ENCODE measurements at places on chromosomes 4 and X.

- no peak for DNase-seq
Measured at GRCh38 chr4:24850674-24851073, 55.3 kb downstream of the SOD3 start.

- no peak for DNase-seq
Measured at GRCh38 chr4:69601065-69601464, 38.4 kb downstream of the UGT2A2 start.

- DNase-seq, result no peak
Measured at GRCh38 chrX:50082741-50083140, 118.1 kb downstream of the AKAP4 start.

GRCh38 chrX:138710866-138711341, 613 bp downstream of the FGF13 start:
- peak; percentile 35 for DNase-seq

DNA sequence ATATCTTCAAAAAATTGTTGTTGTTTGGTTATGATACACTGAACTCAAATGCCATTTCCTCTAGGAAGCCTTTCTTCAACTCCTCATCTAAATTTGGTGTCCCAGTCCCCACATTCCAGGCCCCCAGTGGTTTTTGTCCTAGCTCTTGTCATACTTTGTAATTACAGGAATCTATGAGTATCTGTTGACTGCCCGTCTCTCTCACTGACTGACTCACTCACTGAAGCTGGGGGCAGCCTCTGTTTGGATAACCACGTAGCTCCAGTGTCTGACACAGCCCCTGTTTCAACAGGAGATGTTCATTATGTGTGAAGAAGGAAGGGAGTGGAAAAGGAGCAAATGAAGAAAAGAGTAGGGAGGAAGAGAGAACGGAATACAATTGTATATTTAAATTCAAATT, 284.1 kb upstream of the TENM3 start:
- DNase-seq, result no peak

- DNase-seq, result no peak
Measured at GRCh38 chr4:184370711-184371389, 103.5 kb downstream of the IRF2 start.

- no peak for DNase-seq
Measured at GRCh38 chr4:127055357-127055756, 577.4 kb upstream of the INTU start.

GRCh38 chrX:83022020-83022419, 486.1 kb upstream of the POU3F4 start:
- no peak for DNase-seq

DNA sequence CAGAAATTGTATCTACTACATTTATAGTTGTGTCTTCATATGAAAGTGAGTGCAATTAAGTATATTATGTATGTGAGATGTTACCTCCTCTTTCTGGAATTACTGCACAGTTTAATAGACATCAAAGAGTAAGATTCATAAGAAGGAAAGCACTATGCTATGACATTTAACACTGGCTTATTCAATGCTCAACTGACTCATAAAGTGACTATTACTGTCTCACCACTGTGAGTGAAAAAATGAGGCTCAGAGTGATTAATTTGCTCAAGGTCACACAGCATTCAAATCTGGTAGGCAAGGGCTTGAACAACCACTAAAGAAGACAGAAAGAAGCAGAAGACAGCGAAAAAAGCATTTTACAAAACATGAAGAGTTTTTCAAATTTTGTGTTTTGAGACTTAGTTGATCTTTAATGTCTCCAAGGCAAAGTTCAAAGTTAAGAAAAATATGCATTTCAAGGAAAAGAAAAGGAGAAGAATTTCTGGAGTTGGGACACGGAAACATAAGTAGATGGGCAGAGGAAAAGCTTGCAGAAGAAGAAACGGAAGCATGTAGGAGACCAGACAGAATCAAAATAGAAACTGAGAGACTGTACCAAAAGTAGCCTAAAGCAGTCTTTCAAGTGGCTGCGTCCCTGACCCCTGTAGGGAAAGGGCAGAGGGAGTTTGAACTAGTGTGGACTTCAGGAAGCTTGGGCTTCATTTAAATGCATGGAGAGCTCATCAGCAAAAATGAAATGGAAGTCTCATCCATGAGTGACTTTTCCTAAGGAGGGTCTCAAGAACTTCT, 66.3 kb downstream of the KCNIP4 start:
- no peak for DNase-seq

- DNase-seq, result no peak
Measured at GRCh38 chr4:102387552-102388150, 42.4 kb upstream of the SLC39A8 start.

GRCh38 chr4:79290376-79290775, 35.5 kb downstream of the NAA11 start:
- DNase-seq, result no peak

- no peak for DNase-seq
Measured at GRCh38 chr4:52241916-52242315, 190.8 kb downstream of the SPATA18 start.

DNA sequence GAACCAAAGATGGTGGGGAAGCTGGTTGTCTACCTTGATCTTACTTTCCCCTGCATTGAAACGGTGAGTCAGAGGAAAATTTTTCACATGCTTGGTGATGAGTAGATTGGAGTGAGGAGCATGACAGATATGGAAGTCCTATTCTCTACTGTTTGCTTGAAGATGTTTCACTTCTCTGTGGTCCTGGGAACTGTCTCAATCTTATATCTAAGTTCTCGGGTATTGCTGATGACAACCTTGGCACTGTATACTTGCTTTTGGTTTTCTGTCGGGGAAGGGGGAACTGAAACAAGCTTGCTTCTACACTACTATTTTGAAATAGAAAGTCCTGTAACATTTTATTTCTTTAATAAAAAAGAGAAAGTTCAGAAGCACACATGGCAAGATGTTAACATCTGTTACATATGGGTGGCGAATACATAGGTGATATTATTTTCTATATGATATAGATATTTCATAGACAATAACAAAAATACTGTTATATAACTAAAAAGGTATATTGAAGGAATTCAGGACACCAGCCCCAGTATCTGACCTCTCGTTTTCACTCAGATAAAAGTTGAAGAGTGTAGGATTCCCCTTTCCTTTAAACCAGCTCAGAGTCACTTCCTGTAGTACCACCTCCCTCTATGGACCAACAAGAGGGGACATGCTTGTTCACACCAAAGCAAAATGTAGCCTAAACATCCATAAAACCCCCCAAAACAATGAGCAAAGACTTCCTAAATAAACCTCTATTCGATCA, 88.8 kb downstream of the FMR1NB start:
- no peak for DNase-seq

- no peak for DNase-seq
Measured at GRCh38 chr4:112735474-112735951, 98.6 kb downstream of the LARP7 start.

GRCh38 chr4:171759274-171759673, 53.9 kb upstream of the GALNTL6 start:
- no peak for DNase-seq

Data from progenitor cell of endocrine pancreas (in vitro differentiated cells).